ENCODE measurements at places on chromosomes 12 and 14. TPM values are rescaled to one million over a fixed set of nuclear protein-coding genes. Genes with fewer than 3 reads are reported as not detected.

GRCh38 chr14:50064993-50065392, 51.4 kb downstream of the VCPKMT start:
- H3K36me3 ChIP-seq, result no peaks in the 10 kb centered on the region
- H3K27ac ChIP-seq, result no peak overlapping the region
- no peak overlapping the region for H3K4me3 ChIP-seq
- H3K27me3 ChIP-seq, result no peaks in the 10 kb centered on the region

GRCh38 chr12:115798309-115798917, 479.1 kb downstream of the MED13L start:
- no peaks in the 10 kb centered on the region for H3K36me3 ChIP-seq
- H3K27me3 ChIP-seq, result no peaks in the 10 kb centered on the region
- no peak overlapping the region for H3K27ac ChIP-seq
- no peak overlapping the region for H3K4me3 ChIP-seq

DNA sequence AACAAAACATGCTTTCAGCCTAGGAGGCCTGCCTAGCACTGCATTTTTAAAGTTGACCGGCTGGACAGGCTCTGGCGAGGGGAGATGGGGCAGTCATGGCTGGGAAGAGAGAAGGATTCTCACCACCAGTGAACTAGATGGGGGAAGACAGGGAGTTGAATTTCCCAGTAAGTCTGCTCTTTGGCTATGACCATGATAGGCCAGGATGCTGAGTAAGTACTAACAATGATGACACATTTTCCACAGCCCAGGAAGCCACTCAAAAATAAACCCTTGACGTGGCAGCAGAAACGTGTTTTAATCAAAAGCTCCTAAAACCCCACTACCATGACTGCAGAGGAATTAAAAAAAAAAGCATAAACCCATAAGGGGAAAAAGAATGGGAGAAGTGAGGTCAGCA, 19.0 kb downstream of the KCTD10 start:
- no peak overlapping the region for H3K4me3 ChIP-seq
- no peaks in the 10 kb centered on the region for H3K27me3 ChIP-seq
- H3K36me3 ChIP-seq, result peaks cover 49% of the 10 kb centered on the region
- no peak for DNase-seq

DNA sequence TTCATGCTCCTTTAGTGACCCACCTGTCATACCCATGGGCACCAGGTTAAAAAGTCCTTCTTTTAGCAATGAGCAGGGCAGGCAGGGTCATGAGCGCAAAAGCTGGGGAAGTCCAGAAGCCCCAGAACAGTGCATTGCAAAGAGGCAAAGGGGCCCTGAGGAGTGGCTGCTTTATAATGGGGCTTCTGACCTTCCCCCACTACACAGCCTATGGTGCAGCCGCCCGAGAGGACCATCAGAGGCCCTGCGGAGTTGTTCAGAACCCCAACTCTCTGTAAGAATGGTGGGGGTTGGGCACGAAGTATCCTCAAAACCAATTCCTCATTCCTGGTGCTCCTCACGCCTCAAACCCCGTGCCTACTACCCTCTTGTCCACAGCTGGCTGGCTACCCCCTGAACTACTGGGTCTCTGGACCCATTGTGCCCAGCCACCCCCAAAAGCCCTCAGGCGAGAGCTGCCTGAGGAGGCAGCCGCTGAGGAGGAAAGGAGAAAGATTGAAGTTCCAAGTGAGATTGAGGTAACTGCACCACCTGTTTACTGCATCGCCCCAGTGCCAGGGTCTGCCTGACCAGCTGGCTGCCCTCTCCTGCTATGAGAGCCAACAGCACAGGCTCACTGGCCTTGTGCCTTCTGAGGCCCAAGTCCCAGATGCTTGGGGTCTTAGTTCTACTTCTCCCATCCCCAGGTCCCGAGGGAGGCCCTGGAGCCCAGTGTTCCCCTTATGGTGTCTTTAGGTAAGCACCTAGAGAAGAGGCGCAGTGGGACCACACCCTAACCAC, 6.7 kb downstream of the REC8 start:
- H3K27me3 ChIP-seq, result no peaks in the 10 kb centered on the region
- DNase-seq, result no peak
- H3K36me3 ChIP-seq, result peaks cover 31% of the 10 kb centered on the region
- H3K4me1 ChIP-seq, result no peaks in the 10 kb centered on the region
- no peak overlapping the region for H3K4me3 ChIP-seq
- H3K27ac ChIP-seq, result no peak overlapping the region

GRCh38 chr14:99320621-99321235, 48.7 kb upstream of the BCL11B start:
- no peaks in the 10 kb centered on the region for H3K4me1 ChIP-seq
- H3K27ac ChIP-seq, result no peak overlapping the region
- no peak for DNase-seq
- H3K4me3 ChIP-seq, result no peak overlapping the region

DNA sequence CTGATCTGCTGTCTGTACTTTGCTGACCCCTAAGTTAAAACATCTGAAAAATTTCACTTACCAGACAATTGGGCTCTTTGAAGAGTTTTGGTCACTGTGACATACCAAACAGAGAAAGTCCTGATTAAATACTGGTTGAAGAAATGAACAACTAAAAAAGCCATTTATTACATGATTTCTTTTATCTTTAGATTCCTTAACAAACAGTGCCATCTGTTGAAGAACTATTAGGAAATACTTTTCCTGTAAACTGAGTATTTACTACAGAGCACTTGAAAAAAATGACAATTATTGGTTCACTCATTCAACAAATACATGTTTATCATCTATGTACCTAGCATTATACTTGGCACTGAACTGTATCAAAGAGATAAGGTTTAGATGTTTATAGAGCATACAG, 6.5 kb upstream of the WASHC4 start:
- no peaks in the 10 kb centered on the region for H3K27me3 ChIP-seq
- DNase-seq, result no peak
- H3K27ac ChIP-seq, result no peak overlapping the region
- H3K4me1 ChIP-seq, result peaks cover 6% of the 10 kb centered on the region
- no peaks in the 10 kb centered on the region for H3K36me3 ChIP-seq
- H3K4me3 ChIP-seq, result no peak overlapping the region

DNA sequence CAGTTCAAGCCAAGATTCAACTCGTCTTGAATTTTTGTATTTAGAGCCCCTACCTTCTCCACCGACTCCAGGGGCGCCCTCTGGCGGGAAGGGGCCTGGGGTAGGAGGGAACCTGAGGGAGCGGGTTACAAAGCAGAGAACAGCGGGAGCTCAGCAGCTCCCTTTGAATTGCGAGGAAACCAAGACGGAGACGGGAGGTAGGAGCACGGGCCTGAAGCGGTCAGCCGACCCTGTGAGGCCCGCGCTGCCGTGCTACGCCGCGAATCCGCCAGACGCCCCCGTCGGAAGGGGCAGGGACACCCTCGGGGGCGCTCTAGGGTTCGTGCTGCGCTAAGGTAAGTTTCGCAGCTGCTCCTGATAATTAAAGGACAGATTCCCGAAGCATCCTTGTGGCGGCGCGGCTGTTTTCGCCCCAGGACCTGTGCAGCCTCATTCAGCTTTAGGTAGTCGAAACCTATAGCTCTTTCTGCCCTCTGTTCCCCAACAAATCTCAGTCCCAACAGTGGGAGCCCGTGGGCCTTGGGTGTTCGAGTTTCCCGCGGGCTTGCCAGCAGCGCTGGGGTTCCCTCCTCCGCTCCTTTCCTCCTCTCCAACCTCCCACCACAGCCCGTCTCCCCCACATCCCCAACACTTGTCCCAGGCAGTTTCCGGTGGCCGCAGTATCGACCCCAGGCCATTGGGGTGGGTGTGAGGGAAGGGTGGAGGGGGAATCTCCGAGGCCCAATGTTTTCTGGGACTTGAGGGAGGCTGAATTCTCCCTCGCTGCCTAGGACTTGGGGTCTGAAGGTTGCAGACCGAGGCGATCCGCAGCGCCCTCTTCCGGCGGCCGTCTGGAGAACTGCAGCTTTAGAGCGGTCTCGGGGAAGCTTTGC, 5.1 kb upstream of the NKX2-1 start:
- no peak for DNase-seq
- no peak overlapping the region for H3K4me3 ChIP-seq
- peaks cover 22% of the 10 kb centered on the region for H3K27me3 ChIP-seq
- no peaks in the 10 kb centered on the region for H3K36me3 ChIP-seq
- no peak overlapping the region for H3K27ac ChIP-seq
- H3K4me1 ChIP-seq, result peaks cover 37% of the 10 kb centered on the region

GRCh38 chr12:105252901-105253300, 16.9 kb upstream of the APPL2 start:
- H3K4me3 ChIP-seq, result no peak overlapping the region
- no peaks in the 10 kb centered on the region for H3K27me3 ChIP-seq
- H3K4me1 ChIP-seq, result peaks cover 10% of the 10 kb centered on the region
- no peak overlapping the region for H3K27ac ChIP-seq
- DNase-seq, result no peak
- no peaks in the 10 kb centered on the region for H3K36me3 ChIP-seq

DNA sequence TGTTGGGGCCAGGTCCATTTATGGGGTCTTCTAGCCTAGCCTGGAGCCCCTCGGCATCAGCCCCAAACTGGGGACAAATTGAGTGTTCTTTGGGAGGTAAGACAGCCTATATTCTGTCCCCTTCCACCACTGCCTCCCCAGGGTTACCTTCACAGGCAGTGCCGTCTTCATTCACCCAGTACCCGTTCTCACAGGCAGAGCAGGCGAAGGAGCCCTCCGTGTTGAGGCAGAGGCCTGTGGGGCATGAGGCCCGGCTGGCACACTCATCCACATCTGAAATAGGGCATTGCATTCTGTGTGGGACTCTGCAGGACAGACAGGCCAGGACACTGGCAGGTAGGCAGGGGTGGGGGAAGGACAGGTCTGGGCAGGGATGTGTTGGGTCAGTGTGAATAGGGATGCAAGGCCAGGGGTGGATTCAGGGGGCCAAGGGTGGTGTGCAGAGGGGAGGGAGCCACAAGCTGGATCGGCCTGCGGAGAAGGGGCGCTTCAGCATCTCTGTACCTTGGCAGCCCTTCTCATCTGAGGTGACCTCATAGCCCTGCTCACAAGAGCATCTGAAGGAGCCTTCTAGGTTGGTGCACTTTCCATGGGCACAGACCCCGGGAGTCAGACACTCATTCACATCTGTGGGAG, 16.1 kb downstream of the ISCA2 start:
- H3K4me3 ChIP-seq, result no peak overlapping the region
- H3K27me3 ChIP-seq, result no peaks in the 10 kb centered on the region
- no peak for DNase-seq

- no peaks in the 10 kb centered on the region for H3K27me3 ChIP-seq
- H3K4me1 ChIP-seq, result no peaks in the 10 kb centered on the region
- no peak overlapping the region for H3K27ac ChIP-seq
- H3K36me3 ChIP-seq, result no peaks in the 10 kb centered on the region
Measured at GRCh38 chr12:104263026-104263425, 40.5 kb upstream of the EID3 start.

GRCh38 chr12:69123311-69123710, 116.1 kb upstream of the CPSF6 start:
- H3K27ac ChIP-seq, result no peak overlapping the region
- no peak overlapping the region for H3K4me3 ChIP-seq
- DNase-seq, result no peak
- H3K36me3 ChIP-seq, result no peaks in the 10 kb centered on the region

- DNase-seq, result no peak
- H3K4me1 ChIP-seq, result no peaks in the 10 kb centered on the region
- no peaks in the 10 kb centered on the region for H3K36me3 ChIP-seq
- H3K27ac ChIP-seq, result no peak overlapping the region
- no peak overlapping the region for H3K4me3 ChIP-seq
Measured at GRCh38 chr14:87975636-87976035, 17.3 kb downstream of the GALC start.

DNA sequence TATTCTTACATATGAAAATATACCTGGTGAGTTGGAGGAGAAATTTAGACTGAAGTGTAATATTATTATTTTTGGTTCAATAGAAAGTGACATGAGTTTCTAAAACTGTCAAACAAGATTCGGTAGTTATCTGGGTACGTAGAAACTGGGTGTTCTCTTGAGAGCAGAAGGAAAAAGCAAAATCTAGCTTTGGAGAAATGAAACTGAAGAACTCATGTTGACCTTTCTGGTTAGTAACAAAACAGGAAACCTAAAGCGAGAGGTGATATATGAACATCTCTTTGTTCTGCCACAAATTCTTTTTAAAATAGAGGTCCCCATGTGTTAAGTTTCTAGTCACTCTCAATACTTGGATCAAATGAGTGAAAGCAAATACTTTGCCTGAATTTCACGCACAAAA, 401.7 kb downstream of the TRHDE start:
- no peak for DNase-seq
- H3K4me3 ChIP-seq, result no peak overlapping the region
- no peak overlapping the region for H3K27ac ChIP-seq
- H3K4me1 ChIP-seq, result no peaks in the 10 kb centered on the region

DNA sequence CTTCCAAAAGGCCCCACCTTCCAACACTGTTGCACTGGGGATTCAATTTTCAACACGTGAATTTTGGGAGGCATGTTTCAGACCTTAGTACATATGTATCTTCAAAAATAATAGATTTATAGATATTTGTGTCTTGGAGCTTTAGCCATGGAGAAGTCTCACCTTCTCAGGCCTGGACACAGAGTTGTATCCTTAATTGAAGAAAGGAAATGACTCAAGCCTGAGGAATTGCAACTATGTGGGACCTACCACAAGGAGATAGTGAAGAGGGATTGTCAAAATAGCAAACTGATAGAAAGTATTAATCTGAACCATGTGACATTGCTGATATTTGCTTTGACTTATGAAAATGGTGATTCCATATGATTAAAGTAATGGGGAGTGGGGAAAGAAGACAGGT, 89.8 kb downstream of the ACSS3 start:
- no peak for DNase-seq
- H3K27me3 ChIP-seq, result no peaks in the 10 kb centered on the region
- no peaks in the 10 kb centered on the region for H3K36me3 ChIP-seq
- no peaks in the 10 kb centered on the region for H3K4me1 ChIP-seq
- no peak overlapping the region for H3K4me3 ChIP-seq

DNA sequence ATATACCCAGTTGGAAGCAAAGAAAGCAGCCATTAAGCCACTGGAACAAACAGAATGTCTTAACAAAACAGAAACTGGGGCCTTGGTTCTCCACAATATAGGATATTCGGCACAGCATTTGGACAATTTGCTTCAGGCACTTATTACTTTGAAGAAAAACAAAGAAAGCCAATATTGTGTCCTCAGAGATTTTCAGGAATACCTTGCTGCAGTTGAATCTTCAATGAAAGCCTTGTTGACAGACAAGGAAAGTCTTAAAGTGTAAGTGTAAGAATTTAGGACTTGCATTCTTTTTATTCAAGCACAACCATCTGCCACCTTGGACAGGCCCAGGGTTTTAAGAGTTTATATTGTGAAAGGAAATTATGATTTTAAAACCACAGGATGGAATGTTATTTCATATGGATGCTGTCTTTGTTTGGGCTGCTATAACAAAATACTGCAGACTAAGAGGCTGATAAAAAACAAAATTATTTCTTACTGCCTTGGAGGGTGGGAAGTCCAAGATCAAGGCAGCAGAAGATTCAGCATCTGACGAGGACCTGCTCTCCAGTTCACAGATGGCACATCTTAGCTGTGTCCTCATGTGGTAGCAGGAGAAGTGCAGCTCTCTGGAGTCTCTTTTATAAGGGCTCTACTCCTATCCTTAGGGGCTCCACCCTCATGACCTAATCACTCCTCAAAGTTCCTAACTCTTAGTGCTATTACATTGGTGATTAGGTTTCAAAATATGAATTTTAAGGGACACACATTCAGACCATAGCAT, 197.0 kb downstream of the SYNE2 start:
- peaks cover 19% of the 10 kb centered on the region for H3K4me1 ChIP-seq
- no peak for DNase-seq
- H3K27me3 ChIP-seq, result no peaks in the 10 kb centered on the region
- no peak overlapping the region for H3K4me3 ChIP-seq

Gene TROAP
- 0.27 TPM for total RNA-seq

Gene LHX5
- total RNA-seq, result not detected

Gene CFAP54
- total RNA-seq, result 4.2 TPM

Gene FBLN5
- total RNA-seq, result 1,103 TPM

Gene MYF6
- not detected for total RNA-seq

Gene ADGRD1
- total RNA-seq, result 21.3 TPM
